H4 (cell line): ENCODE measurements at places on chromosomes 3 and 15. TPM values are rescaled to one million over a fixed set of nuclear protein-coding genes. Genes with fewer than 3 reads are reported as not detected.

ADIPOQ gene
- total RNA-seq, result not detected in 2 replicates

CPEB1 gene
- 5.2 and 6.6 TPM in 2 replicates for total RNA-seq

TMEM266 gene
- total RNA-seq, result 0.19 and 0.29 TPM in 2 replicates

FMN1 gene
- 3.6 TPM in 2 replicates for total RNA-seq

CCR8 gene
- not detected in 2 replicates for total RNA-seq

MUSTN1 gene
- not detected in 2 replicates for total RNA-seq

P2RY14 gene
- not detected in 2 replicates for total RNA-seq

CCDC9B gene
- 1.3 and 4.6 TPM in 2 replicates for total RNA-seq

GPR87 gene
- total RNA-seq, result 0.23 TPM in 1 of 2 replicates, not detected in the other

TMEM41A gene
- total RNA-seq, result 11.5 and 14.1 TPM in 2 replicates

LZTFL1 gene
- total RNA-seq, result 8.3 and 10.1 TPM in 2 replicates

SNTN gene
- total RNA-seq, result not detected in 2 replicates

GOLGA6B gene
- not detected in 2 replicates for total RNA-seq

MB21D2 gene
- 21.2 and 25.1 TPM in 2 replicates for total RNA-seq

LRRC31 gene
- total RNA-seq, result not detected in 2 replicates

ZPLD1 gene
- 0.06 TPM in 1 of 2 replicates, not detected in the other for total RNA-seq

TMEM207 gene
- total RNA-seq, result not detected in 2 replicates

DNAJA4 gene
- not detected in 2 replicates for total RNA-seq

TM4SF18 gene
- total RNA-seq, result 0.08 and 0.39 TPM in 2 replicates

GOLGA8T gene
- total RNA-seq, result not detected in 2 replicates

RLBP1 gene
- not detected in 2 replicates for total RNA-seq

EPHA6 gene
- 7.3 and 7.7 TPM in 2 replicates for total RNA-seq

PFKFB4 gene
- total RNA-seq, result 4.8 and 5.2 TPM in 2 replicates

WDR93 gene
- total RNA-seq, result 0.35 TPM in 1 of 2 replicates, not detected in the other

GOLGA6L7 gene
- total RNA-seq, result not detected in 2 replicates

NCKIPSD gene
- 8.8 and 21.1 TPM in 2 replicates for total RNA-seq

TRPC1 gene
- 9.8 and 18.0 TPM in 2 replicates for total RNA-seq

LRTM1 gene
- total RNA-seq, result not detected in 2 replicates

EHHADH gene
- 3.6 and 4.7 TPM in 2 replicates for total RNA-seq

OPA1 gene
- total RNA-seq, result 51.9 and 53.6 TPM in 2 replicates

ARHGEF26 gene
- total RNA-seq, result 6.6 and 7.1 TPM in 2 replicates

HHLA2 gene
- not detected in 2 replicates for total RNA-seq

PLA2G4D gene
- not detected in 2 replicates for total RNA-seq

COPG1 gene
- 181 and 213 TPM in 2 replicates for total RNA-seq

GCNT3 gene
- total RNA-seq, result 1.2 and 4.1 TPM in 2 replicates

C3orf22 gene
- not detected in 2 replicates for total RNA-seq

SEMA7A gene
- total RNA-seq, result 0.53 and 0.91 TPM in 2 replicates

MASP1 gene
- total RNA-seq, result 6.0 and 10.2 TPM in 2 replicates

LMAN1L gene
- total RNA-seq, result 0.10 TPM in 1 of 2 replicates, not detected in the other

MNS1 gene
- 0.62 and 0.66 TPM in 2 replicates for total RNA-seq

VWA5B2 gene
- not detected in 2 replicates for total RNA-seq

LRRK1 gene
- 1.4 and 2.9 TPM in 2 replicates for total RNA-seq

IQCF5 gene
- not detected in 2 replicates for total RNA-seq

RTP1 gene
- total RNA-seq, result 0.29 TPM in 1 of 2 replicates, not detected in the other

PAQR9 gene
- 0.21 TPM in 1 of 2 replicates, not detected in the other for total RNA-seq

AHSG gene
- total RNA-seq, result not detected in 2 replicates

VILL gene
- not detected in 2 replicates for total RNA-seq

SH2D7 gene
- total RNA-seq, result not detected in 2 replicates

NRROS gene
- 0.02 TPM in 1 of 2 replicates, not detected in the other for total RNA-seq

RAB6B gene
- total RNA-seq, result 1.1 and 1.5 TPM in 2 replicates

NLGN1 gene
- total RNA-seq, result 14.7 and 16.9 TPM in 2 replicates

NEK10 gene
- total RNA-seq, result 1.8 and 1.9 TPM in 2 replicates

ADAMTS9 gene
- total RNA-seq, result 1.8 and 4.4 TPM in 2 replicates

CPLX3 gene
- total RNA-seq, result not detected in 2 replicates

AGBL1 gene
- total RNA-seq, result not detected in 2 replicates
